Vagina (tissue), 2 donors: ENCODE measurements at places on chromosomes 3 and 15. TPM values are rescaled to one million over a fixed set of nuclear protein-coding genes. Genes with fewer than 3 reads are reported as not detected.

TUSC7 gene
- not detected for total RNA-seq

FGD5 gene
- 16.2 TPM for total RNA-seq

SLC12A1 gene
- total RNA-seq: not detected

SEMA3G gene
- total RNA-seq: 8.3 TPM

CYP11A1 gene
- total RNA-seq: 8.8 TPM

MYZAP gene
- 15.2 TPM for total RNA-seq
